SK-N-SH treated with all-trans-retinoic acid at 6 μM for 48 hours (cell line): ENCODE measurements at places on chromosomes 11 and 22.

DNA sequence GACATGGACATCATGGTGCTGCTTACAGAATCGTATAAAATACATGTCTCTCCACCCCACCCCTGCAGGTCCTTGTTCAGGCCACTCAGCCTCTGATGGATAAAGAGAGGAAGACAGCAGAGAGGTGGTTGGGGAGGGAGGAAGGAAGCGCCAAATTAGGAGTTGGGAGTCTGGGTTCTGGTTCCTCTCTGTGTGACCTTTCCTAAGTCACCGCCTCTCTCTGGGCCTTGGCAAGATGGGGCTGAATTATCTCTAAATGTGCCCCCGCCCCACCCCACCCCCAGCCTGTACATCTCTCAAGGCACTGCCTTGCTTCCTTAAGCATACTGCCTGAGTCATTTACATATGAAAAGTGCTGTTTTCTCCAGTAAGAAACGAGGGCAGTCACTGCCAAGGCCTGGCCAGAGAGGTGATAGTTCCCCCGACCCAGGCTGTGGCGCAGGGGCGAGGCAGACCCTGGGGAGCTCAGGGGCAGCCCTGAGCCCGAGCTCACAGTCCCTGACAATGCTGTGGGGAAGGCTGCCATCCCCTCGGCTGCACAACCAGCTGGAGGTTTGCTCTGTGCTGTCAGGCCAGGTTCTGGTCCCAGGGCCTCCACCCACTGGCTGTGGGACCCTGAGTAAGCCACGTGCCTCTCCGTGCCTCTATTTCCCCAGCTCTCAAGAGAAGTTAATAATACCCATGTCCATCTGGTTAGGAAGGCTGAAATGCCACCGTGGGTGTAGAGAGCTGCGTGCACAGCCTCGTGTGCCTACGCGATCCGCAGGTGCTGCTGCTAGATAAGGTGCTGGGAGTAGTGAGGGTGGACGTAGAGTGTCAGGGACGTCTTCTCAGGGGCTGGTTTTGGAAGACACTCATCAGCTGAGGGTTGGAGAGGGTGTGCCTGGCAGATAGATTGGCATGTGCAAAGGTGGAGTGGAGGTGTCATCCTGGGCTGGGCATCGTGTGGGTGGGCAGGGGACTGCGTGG is 55.3 kb downstream of the CACNA1I start:
- no peak for ATAC-seq

DNA sequence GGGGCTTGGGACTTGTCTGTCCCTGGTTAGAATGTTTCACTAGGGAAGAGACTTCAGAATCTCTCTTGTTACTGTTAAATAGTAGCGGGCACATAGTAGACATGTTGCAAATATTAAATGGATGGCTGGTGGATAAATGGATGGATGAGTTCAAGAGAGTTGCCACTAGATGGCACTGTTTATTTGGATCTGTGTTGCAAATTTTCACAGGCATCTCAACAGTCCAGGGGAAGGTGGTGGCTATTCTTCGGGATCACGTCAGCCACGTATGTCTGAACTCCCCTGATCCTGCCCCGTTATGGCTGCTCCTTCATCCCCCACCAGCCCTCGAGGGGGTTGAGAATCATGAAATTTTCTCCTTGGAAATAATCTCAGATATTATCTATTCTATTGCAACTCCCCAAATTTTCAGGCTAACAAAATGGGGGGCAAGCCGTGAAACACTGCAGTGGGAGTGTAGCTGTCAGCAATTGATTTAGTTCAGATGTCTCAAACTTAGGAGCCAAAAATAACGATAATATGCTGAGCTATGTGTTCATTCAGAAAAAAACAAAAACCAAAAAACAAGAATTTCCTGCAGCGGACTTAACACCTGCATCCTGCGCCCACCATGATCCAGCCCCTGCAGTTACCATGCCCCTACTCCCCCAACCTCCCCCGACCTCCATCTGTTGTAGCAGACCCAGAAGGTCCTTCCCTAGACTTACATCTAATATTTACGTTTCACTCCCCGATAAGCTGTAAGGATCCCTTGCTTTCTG is 29.1 kb upstream of the BIRC3 start:
- ATAC-seq = peak; percentile 86

GRCh38 chr11:105232021-105232420 is 92.5 kb upstream of the CARD18 start:
- no peak for ATAC-seq

DNA sequence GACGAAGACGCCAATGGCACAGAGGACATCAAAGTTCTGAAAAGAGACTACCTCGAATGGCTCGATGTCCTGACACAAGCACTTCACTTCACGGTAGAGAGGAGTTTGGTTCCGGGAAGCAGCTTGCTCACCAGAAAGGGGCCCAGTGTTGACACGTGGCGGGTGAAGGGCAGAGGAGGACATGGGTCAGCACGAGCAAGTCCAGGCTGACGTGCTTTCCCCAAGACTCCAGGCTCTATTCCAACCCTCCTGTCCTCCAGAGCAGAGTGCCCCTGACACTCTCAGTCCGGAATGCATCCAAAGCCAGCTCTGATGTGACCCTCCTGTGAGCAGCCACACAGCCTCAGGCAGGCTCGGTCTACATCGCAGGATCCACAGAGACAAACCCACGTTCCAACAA is 77.5 kb upstream of the BID start:
- ATAC-seq = no peak

DNA sequence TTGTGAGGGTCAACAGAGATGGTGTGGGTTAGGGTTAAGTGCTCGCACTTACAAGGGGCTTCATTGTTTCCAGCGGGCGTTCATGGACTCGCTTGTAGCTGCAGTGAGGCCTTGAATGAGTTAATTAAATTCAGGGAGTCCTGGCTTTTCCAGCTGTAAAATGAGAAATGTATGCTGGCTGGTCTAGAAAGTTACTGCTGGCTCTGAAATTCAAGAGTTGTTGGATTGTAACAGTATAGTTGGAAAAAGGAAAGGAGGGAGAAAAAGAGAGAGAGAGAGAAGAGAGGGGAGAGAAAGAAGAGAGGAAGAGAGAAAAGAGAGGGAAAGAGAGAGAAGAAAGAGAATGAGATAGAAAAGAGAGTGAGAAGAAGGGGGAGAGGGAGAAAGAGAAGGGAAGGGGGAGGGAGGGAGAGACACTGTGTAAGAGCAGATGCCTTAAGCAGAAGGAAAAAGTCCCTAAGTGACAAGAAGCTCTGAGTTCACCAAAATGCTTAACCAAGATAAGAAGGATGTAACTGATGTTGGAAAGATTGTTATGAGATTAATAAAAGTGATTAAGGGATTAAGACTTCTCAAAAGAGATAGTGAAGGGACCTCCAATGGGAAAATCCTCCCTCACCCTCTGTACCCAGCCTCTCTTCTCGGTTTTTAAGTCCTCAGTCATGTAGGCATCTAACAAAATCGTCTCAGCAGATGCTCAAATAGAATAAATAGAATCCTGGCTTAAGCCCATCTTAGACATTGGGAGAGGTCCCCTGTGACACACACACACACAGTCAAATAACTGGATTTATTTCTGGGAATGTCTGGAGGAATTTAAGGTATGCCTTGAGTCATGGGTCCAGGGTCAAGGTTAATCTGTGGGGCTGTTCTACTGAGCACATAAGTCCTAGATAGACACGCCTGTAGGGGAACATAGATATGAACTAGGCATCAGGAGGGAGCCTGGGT is 477.9 kb downstream of the MIAT start:
- no peak; the same call in 2 of the 3 replicates for ATAC-seq

GRCh38 chr11:123587044-123587443 is 67.4 kb downstream of the SCN3B start:
- no peak for ATAC-seq

GRCh38 chr11:88345408-88345807 is 7.9 kb upstream of the CTSC start:
- no peak for ATAC-seq

DNA sequence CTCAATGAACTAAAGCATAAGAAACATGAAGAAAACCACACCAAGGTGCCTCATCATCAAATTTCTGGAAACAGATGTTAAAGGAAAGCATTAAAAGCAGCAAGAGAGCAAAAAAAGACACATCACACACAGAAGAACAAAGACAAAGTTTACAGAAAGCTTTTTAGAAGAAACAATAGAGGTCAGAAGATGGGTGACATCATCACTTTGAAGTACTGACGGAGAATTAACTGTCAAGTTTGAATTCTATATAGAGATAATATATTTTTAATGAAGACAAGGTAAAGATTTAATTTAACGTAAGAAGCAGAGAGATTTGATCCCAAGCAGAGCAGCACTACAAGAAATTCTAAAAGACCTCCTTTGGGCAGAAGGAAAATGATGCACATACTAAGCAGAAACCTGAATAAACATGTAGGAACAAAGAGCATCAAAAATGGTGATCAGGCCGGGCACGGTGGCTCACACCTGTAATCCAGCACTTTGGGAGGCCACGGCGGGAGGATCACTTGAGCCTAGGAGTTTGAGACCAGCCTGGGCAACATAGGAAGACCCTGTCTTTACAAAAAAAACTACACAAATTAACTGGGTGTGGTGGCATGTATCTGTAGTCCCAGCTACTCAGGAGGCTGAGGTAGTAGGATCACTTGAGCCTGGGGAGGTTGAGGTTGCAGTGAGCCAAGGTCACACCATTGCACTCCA is 63.3 kb upstream of the RTL6 start:
- no peak for ATAC-seq

- ATAC-seq = no peak
Measured at GRCh38 chr11:76648061-76648460, 22.5 kb downstream of the LRRC32 start.

GRCh38 chr11:120056301-120057027 is 81.4 kb downstream of the TRIM29 start:
- no peak for ATAC-seq

- ATAC-seq = peak; percentile 76
Measured at GRCh38 chr22:39820256-39820655, 73.3 kb downstream of the ENTHD1 start.

DNA sequence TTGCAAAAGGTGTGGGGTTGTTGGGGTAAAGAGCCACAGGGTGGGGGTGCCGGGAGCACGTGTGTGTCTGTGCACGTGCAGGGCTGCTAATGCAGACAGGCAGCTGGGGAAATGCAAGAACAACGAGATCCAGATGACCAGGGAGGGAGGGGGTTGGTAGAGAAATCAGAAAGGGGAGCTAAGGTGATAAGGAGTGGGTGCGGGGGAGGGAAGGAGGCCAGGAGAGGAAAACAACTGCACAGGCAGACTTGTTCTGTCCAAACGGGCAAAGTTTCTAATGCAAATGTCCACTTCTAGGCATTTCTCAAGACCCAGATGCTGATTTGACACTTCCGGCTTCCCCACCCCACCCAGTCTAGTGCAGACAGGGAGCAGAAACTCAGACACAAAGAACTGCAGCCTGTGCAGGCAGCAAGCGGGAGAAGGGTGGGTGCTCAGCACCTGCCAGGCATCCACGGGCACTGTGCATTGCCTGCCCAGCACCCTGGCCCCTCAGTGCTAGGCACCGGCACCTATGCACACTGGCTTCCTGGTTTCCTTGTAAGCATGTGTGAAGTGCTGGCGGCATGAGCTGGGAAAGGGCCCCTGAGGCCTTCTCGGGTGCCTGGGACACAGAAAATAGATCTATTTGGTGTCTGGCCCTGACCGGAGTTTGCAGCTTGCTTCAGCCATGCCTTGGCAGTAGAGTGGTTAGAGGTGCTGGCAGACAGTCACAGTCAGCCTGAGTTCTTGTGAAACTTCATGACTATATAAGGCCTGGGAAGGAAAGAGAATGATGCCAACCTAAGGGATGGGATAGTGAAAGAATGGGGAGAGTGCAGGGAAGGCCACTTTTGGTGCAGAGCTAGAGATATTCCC is 220.1 kb upstream of the SORL1-AS1 start:
- peak; percentile 12; the same call in 2 of the 3 replicates for ATAC-seq

DNA sequence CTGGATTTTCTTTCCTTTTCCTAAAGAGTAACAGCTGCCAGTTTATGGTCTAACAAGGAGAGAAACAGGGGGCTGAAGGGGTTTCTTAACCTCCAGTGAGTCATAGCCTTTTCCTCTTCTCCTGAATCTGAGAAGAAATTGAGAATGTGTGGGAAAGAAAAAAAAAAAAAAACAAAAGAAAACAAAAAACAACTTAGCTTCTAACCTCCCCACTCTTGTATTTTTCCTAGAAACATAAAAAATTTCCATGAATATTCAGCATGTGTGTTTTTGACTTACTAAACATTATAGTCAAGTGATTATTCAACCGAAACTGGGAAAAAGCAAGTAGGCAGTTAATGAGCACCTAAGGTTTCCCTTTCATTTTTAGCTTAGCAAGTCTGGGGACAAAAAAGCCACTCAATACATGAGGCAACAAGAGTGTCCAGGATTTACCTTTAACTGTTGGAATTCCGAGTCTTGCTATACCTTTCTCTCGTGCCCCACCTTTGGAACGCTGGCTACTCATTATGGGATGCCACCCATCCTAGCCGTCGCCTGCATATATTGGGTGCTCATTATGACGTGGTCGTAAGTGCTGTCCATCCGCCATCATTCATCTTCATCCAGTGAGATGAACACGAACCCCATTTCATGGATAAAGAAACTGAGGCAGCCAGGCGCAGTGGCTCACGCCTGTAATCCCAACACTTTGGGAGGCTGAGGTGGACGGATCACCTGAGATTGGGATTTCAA is 2.4 kb downstream of the ASPHD2 start:
- ATAC-seq = no peak
